ENCODE measurements at places on chromosomes 13 and 19.

- DNase-seq: no peak
These were observed 615 bp upstream of the ZNF135 start for GRCh38 chr19:58058467-58058866.

- no peak for DNase-seq
These were observed 113.0 kb downstream of the UFM1 start for GRCh38 chr13:38462605-38463004.

GRCh38 chr13:34025746-34026145 lies 207.8 kb downstream of the RFC3 start:
- peak; percentile 78 for DNase-seq

DNA sequence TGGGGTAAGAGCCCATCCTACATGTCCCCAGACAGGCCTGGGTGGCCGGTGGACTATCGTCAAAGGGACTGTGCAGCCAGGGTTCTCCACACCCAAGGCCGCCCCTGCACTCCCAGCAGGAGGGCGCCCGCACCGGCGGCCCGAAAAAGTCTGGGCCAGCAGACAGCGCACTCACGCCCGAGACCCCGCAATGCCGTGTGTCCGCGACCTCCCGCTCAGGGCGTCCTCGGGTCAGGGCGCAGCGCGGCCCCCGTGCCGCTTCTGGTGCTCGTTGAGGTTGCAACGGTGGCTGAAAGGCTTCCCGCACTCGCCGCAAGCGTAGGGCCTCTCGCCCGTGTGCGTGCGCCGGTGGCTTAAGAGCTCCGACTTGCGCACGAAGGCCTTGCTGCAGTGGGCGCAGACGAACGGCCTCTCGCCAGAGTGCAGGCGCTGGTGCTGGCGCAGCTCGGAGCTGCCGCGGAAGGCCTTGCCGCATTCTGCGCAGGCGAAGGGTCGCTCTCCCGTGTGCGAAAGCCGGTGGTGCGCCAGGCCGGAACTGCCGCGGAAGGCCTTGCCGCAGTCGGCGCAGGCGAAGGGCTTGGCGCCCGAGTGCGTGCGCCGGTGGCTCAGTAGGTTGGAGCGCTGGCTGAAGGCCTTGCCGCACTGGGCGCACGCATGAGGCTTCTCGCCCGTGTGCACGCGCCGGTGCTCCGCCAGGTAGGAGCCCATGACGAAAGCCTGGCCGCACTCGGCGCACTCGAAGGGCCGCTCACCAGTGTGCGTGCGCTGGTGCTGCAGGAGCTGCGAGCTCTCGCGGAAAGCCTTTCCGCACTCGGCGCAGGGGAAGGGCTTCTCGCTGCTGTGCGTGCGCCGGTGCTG lies 2.8 kb upstream of the A1BG start:
- no peak for DNase-seq

DNA sequence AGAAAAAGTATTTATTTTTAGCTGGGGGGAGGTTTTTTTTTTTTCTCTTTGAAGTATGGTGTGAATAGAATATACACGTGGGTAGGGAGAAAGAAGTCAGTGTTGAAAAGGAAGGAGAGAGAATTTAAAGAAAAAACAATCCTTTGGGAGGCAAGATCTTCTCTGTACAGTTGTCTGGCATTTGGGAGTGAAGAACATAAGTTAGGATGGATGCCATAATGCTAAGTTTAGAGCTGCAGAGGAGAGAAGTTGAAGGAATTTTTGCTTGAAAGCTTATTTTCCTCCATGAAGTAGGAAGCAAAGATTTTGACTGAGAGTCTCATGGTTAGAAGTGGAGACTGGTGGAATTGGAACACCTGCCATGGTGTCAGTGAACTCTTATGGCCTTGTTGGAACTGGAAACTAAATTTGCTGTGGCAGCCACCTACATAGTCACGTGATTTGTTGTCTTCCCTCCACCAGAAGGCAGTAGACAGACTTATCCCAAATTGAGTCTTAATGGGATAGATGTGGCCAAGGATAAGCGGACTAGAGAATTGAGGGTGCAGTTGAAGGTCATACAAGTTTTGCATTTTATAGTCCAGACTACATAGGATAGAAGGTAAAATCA lies 22.0 kb downstream of the NDFIP2 start:
- DNase-seq: no peak

DNA sequence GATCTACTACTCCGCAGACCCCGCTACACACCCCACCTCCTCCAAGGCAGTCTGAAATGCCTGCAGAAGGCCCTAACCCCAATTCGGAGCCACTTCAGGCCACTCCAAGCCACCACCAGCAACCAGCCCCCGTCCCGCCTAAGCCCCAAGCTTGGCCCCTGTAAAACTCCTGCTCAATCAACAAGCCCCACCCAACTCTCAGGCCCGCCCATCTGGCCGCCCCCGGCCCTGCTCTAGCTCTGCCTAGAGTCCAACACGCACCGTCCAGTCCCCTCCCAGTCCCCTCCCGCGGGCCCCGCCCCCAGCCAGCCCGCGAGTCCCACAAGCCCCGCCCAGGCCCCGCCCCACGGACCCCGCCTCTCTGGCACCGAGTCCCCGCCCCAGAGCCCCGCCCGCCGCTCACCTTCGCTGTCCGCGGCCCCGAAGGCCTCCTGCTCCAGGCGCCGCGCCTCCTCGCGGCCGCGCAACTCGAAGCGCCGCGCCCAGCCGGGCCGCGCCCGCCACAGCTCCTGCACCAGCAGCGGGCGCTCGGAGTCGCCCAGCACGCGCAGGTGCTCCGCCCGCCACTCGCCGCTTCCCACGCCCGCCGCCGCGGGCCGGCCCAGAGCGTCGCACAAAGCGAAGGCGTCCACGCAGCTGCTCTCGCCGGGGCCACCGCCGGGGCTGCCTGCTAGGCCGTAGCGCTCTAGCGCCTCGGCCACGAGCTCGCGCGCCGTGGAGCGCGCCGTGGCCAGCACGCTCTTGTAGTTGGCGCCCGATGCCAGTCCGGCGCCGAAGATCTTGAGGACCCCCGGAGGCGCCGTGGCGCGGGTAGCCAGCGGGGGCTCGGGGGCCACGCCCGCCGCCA lies 1.6 kb downstream of the RASIP1 start:
- peak; percentile 87 for DNase-seq

GRCh38 chr13:37361608-37362007 lies 237.0 kb downstream of the POSTN start:
- DNase-seq: peak; percentile 20

GRCh38 chr13:72970956-72971355 lies 87.8 kb upstream of the KLF5 start:
- DNase-seq: peak; percentile 59

GRCh38 chr13:25575562-25575961 lies 203.8 kb downstream of the ATP8A2 start:
- DNase-seq: no peak

DNA sequence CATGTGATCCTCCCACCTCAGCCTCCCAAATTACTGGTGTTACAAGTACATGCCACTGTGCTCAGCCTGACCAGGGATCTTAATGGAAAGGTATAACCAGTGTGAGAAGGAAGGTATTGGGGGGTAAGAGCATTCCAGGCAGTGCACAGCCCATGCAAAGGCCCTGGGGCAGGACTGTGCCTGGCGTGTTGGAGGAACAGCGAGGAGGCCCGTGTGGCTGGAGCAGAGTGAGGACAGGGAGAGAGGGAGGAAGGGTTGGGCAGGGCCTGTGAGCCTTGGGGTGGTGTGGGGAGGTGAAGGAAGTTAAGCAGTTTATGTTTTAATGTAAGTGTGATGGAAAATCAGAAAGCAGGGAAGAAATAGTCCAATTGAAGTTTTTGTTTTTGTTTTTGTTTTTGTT lies 1.6 kb downstream of the TMIGD2 start:
- DNase-seq: no peak

DNA sequence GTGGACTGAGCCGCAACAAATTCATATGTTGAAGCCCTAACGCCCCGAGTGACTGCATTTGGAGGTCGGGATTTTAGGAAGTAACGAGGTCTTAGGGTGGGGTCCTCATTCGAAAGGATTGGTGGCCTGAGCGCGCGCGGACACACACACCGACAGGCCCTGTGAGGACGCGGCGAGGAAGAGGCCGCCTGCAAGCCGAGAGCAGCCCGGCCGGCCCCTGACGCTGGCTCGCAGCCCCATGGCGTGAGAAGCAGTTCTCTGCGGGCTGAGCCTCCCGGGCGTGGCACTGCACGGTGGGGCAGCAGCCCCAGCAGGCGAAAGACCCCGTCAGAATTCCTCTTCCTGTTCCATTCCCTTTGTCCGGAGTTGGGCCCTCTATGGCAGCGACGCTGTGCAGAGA lies 131.2 kb downstream of the CRYL1 start:
- DNase-seq: no peak

GRCh38 chr19:48959341-48960239 lies 4.9 kb downstream of the BAX start:
- no peak for DNase-seq

DNA sequence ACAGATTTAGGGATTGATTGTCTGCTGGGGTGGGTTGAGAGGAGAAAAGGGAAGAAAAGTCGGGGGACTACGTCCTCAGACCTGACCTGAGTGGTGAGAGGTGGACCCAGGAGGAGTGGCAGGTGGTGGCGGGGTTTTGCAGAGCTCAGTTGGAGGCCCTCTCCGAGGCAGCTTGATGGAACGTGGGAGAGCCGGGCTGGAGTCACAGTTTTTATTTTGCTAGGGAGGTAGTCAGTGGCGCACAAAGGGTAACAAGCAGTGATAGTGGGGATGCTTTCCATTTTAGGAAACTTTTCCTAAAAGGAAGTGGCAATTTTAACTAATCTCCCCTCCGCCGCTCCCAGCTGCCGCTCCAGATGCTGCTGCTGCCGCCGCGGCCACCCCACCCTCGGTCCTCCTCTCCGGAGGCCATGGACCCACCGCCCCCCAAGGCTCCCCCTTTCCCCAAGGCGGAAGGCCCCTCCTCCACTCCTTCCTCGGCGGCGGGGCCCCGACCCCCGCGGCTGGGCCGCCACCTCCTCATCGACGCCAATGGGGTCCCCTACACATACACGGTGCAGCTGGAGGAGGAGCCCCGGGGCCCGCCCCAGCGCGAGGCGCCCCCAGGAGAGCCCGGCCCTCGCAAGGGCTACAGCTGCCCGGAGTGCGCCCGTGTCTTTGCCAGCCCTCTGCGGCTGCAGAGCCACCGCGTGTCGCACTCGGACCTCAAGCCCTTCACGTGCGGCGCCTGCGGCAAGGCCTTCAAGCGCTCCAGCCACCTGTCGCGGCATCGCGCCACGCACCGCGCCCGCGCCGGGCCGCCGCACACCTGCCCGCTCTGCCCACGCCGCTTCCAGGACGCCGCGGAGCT lies 1.1 kb upstream of the ZNF581 start:
- peak; percentile 34 for DNase-seq

DNA sequence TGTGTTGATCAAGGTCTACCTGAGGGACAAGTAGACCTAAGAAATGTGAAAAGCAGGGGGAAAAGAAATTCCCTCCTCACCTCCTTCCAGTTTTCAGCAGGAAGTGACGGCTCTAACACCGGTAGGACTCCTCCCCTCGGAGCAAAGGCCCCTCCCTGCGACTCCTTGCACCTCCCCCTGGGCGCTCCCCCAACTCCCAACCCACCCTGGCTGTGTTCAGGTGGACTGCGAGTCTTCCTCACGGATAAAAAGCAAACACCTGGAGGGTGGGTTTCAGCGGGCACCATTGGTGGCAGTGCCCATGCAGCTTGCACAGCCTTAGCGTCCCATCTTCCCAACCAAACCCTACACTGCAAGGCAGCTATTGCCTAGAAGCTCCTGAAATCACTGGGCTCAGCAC lies 124.5 kb downstream of the COL4A1 start:
- no peak for DNase-seq

- DNase-seq: no peak
These were observed 128.3 kb upstream of the LSM14A start for GRCh38 chr19:34044021-34044420.

- DNase-seq: no peak
These were observed 220.3 kb downstream of the KLF12 start for GRCh38 chr13:73913751-73914518.

GRCh38 chr13:98364179-98364578 lies 187.1 kb upstream of the RNF113B start:
- DNase-seq: no peak

DNA sequence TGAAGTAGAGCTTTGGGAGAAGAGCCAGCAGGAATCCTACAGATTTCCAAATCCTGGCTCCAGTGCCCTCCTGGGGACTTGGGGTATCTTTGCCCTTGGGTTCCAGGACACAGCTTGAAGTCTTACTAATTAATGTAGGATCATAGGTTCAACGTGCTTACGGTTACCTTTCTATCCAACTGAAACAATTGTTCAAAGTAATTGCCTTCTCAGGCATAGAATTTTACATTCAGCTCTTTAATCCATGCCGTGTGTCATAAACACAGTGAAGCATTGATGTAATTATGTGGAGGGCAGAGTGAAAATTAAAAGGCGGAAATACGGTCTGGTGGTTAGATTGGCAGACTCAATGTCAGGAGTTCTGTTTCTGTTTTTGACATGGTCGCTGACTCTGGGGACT lies 170.4 kb downstream of the COG6 start:
- DNase-seq: no peak

GRCh38 chr13:32426990-32427851 lies 709 bp downstream of the N4BP2L1 start:
- peak; percentile 36 for DNase-seq

GRCh38 chr19:47765523-47766358 lies 12.8 kb upstream of the SELENOW start:
- DNase-seq: peak; percentile 64

DNA sequence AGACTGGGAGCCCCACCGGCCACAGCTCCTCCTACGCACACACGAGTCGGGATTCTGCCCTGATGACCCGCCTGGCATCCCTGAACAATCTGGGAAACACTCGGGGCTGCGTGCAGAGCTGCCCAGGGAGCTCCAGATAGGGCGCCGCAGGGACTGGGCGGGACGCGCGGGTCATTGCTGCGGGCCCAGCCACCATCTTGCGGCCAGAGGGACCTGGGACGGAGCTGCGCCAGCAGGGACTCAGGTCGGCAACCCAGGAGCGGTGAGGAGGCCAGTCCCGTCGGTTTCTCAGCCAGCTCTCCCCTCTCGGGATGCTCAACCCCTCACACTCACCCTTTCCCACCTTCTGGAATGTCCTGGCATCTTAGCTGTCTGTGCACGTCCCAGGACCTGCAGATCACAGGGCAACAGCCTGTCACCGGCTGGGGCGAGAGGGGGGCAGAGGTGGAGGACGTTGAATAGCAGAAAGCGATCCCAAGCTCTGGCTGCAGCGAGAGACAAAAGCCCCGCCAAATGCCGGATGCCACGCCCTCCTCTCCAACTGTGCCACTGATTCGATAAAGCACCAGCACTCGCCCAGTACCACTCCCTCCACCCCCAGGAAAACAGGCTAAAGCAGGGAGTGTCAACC lies 20.4 kb upstream of the ZNF91 start:
- DNase-seq: peak; percentile 73

- DNase-seq: peak; percentile 22
These were observed 796.9 kb downstream of the SLITRK1 start for GRCh38 chr13:83085186-83085900.

All from ELR (cell line).